ENCODE measurements at places on chromosomes 11 and 22. TPM values are rescaled to one million over a fixed set of nuclear protein-coding genes. Genes with fewer than 3 reads are reported as not detected.

- peaks cover 15% of the 10 kb centered on the region for H3K4me1 ChIP-seq
- H3K27me3 ChIP-seq, result no peaks in the 10 kb centered on the region
- H3K4me3 ChIP-seq, result peak overlapping the region; percentile 72
- no peak for DNase-seq
- no peaks in the 10 kb centered on the region for H3K36me3 ChIP-seq
These were observed 15.9 kb downstream of the CRELD2 start for GRCh38 chr22:49934160-49934890.

NUP98 gene
- total RNA-seq, result 36.3 TPM

- H3K36me3 ChIP-seq, result no peaks in the 10 kb centered on the region
- DNase-seq, result no peak
- H3K4me3 ChIP-seq, result no peak overlapping the region
- no peak overlapping the region for H3K27ac ChIP-seq
- no peaks in the 10 kb centered on the region for H3K4me1 ChIP-seq
These were observed 266.0 kb upstream of the B3GAT1 start for GRCh38 chr11:134677891-134678551.

NOX4 gene
- total RNA-seq, result 125 TPM

DNA sequence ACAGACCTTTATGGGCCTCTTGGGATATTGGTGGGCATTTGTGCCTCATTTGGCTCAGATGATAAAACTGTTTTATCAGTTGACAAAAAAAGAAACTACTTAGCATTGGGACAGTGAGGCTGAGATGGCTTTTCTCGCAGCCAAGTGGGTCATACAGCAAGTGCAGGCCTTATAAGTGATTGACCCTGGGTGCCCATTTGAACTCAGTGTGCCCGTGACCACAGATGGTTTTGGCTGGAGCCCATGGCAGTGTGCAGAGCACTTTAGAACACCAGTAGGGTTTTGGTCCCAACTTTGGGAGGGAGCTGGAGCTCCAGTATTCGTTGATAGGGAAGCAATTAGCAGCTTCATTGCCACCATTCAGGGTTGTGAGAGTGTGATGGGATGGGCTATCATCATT is 404.5 kb upstream of the LARGE1 start:
- H3K36me3 ChIP-seq, result no peaks in the 10 kb centered on the region
- no peak overlapping the region for H3K27ac ChIP-seq
- no peak overlapping the region for H3K4me3 ChIP-seq
- no peak for DNase-seq

GRCh38 chr11:115251126-115251525 is 253.1 kb downstream of the CADM1 start:
- DNase-seq, result no peak
- H3K27ac ChIP-seq, result no peak overlapping the region
- no peaks in the 10 kb centered on the region for H3K27me3 ChIP-seq
- no peaks in the 10 kb centered on the region for H3K36me3 ChIP-seq

DNA sequence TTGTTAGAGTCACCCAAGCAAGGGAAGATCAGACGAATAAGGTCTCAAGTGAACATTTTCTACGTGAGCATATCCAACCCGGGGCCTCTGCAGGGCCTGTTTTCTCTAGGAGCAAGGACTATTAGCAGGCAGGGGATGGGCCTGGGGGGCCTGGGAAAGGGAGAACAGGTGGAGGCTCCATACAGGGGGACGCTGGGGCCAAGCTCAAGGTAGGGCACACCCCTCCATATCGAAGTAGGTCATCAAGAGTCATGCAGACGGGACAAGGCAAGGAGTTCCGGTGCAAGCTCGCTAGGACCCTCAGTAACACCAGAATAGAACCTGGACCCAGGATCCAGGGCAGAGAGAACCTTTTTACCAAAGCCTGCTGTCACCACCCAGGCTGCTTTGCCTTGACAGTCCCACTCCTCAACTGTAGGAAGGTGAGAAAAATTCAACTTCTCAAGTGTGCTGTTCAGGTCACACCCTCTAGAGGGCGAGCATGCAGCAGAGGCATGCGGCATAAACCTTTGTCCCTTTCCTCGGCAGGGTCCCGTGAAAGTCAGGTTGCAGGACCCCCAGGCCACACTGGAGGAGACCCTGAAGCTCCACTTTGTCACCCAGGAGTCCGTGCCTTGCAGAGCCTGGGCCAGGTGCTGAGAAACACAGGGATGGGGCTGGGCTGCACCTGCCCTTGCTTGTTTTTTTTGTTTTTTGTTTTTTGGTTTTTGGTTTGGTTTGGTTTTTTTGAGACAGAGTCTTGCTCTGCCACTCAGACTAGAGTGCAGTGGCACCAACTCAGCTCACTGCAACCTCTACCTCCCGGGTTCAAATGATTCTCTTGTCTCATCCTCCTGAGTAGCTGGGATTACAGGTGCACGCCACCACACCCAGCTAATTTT is 8.6 kb upstream of the APOBEC3B start:
- H3K27ac ChIP-seq, result no peak overlapping the region
- H3K4me3 ChIP-seq, result no peak overlapping the region
- H3K4me1 ChIP-seq, result no peaks in the 10 kb centered on the region
- H3K27me3 ChIP-seq, result no peaks in the 10 kb centered on the region
- H3K36me3 ChIP-seq, result no peaks in the 10 kb centered on the region
- no peak for DNase-seq

- no peak overlapping the region for H3K27ac ChIP-seq
- H3K36me3 ChIP-seq, result no peaks in the 10 kb centered on the region
- H3K27me3 ChIP-seq, result no peaks in the 10 kb centered on the region
- H3K4me1 ChIP-seq, result no peaks in the 10 kb centered on the region
- no peak for DNase-seq
These were observed 94.5 kb downstream of the PHF21A start for GRCh38 chr11:46026606-46027293.

TLCD5 gene
- 8.4 TPM for total RNA-seq
